Fibroblast of lung (primary cell): ENCODE measurements at places on chromosomes 5 and 9. TPM values are rescaled to one million over a fixed set of nuclear protein-coding genes. Genes with fewer than 3 reads are reported as not detected.

DNA sequence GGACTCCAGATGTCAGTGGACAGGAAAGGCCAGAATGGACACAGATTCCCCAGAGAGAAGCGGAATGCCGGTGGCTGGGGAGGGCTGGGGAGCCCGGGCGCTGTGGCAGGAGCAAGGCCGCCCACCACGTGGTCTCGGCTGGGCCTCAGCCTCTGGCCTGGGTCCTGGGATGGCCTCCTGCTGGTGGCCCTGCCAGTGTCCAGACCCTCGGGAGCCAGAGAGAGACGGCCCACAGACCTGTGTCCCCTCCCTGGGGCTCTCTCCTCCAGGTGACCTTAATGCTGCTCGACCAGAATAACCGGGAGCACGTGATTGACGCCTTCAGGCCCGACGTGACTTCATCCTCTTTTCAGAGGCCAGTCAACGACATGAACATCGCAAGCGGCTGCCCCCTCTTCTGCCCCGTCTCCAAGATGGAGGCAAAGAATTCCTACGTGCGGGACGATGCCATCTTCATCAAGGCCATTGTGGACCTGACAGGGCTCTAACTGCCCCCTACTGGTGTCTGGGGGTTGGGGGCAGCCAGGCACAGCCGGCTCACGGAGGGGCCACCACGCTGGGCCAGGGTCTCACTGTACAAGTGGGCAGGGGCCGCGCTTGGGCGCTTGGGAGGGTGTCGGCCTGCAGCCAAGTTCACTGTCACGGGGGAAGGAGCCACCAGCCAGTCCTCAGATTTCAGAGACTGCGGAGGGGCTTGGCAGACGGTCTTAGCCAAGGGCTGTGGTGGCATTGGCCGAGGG lies 19.0 kb downstream of the FBXW5 start:
- peaks cover 6% of the 10 kb centered on the region for H3K4me1 ChIP-seq
- no peak overlapping the region for H3K27ac ChIP-seq
- no peaks in the 10 kb centered on the region for H3K27me3 ChIP-seq
- H3K4me3 ChIP-seq: no peak overlapping the region
- DNase-seq: no peak

DNA sequence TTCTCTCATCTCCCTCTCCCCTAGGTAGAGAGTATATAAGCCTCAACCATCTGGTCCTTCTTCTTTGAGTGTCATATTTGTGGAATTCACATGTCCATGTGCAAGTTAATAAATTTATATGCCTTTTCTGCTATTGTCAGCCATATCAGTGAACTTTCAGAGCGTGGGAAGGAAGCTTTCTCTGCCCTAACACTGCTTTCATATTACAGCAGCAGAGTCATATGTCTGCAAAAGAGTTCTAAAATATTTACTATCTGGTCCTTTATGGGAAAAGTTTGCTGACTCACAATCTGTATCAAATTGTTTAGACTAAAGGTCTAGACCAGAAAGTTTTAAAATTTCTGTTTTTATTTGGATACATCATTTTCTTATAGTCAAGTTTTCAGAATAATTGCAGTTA lies 669.0 kb downstream of the LRRC70 start:
- no peaks in the 10 kb centered on the region for H3K36me3 ChIP-seq
- H3K27ac ChIP-seq: no peak overlapping the region
- H3K27me3 ChIP-seq: no peaks in the 10 kb centered on the region
- DNase-seq: peak; percentile 1

GRCh38 chr9:117958726-117959125 lies 254.5 kb downstream of the TLR4 start:
- H3K27me3 ChIP-seq: no peaks in the 10 kb centered on the region
- no peak overlapping the region for H3K4me3 ChIP-seq
- H3K4me1 ChIP-seq: no peaks in the 10 kb centered on the region
- no peaks in the 10 kb centered on the region for H3K36me3 ChIP-seq
- no peak for DNase-seq
- H3K27ac ChIP-seq: no peak overlapping the region

- H3K4me1 ChIP-seq: no peaks in the 10 kb centered on the region
- H3K27ac ChIP-seq: no peak overlapping the region
- H3K4me3 ChIP-seq: no peak overlapping the region
- no peaks in the 10 kb centered on the region for H3K27me3 ChIP-seq
- no peaks in the 10 kb centered on the region for H3K36me3 ChIP-seq
Observed at GRCh38 chr5:28468166-28468565, 1429.8 kb upstream of the CDH9 start.

GRCh38 chr9:105188746-105189145 lies 55.7 kb upstream of the SLC44A1 start:
- no peaks in the 10 kb centered on the region for H3K36me3 ChIP-seq
- H3K27ac ChIP-seq: no peak overlapping the region
- no peak overlapping the region for H3K4me3 ChIP-seq
- no peaks in the 10 kb centered on the region for H3K27me3 ChIP-seq

GRCh38 chr5:98935206-98935605 lies 6.4 kb upstream of the CHD1 start:
- no peak overlapping the region for H3K27ac ChIP-seq
- DNase-seq: no peak
- H3K4me1 ChIP-seq: no peaks in the 10 kb centered on the region
- H3K36me3 ChIP-seq: no peaks in the 10 kb centered on the region
- no peak overlapping the region for H3K4me3 ChIP-seq
- H3K27me3 ChIP-seq: no peaks in the 10 kb centered on the region

GRCh38 chr9:14710804-14711203 lies 11.7 kb downstream of the CER1 start:
- H3K27ac ChIP-seq: no peak overlapping the region
- no peaks in the 10 kb centered on the region for H3K4me1 ChIP-seq
- DNase-seq: peak; percentile 15

- H3K4me1 ChIP-seq: peaks cover 3% of the 10 kb centered on the region
- peak; percentile 67 for DNase-seq
- no peaks in the 10 kb centered on the region for H3K36me3 ChIP-seq
- no peak overlapping the region for H3K4me3 ChIP-seq
Observed at GRCh38 chr9:133489253-133490190, 10.6 kb upstream of the SLC2A6 start.

GRCh38 chr9:137199411-137200121 lies 975 bp downstream of the TPRN start:
- H3K27ac ChIP-seq: no peak overlapping the region
- peak overlapping the region; percentile 54 for H3K4me3 ChIP-seq
- H3K27me3 ChIP-seq: no peaks in the 10 kb centered on the region
- no peaks in the 10 kb centered on the region for H3K36me3 ChIP-seq

- no peaks in the 10 kb centered on the region for H3K4me1 ChIP-seq
- DNase-seq: peak; percentile 70
- no peak overlapping the region for H3K4me3 ChIP-seq
- H3K27ac ChIP-seq: no peak overlapping the region
Observed at GRCh38 chr9:96109680-96110351, 192.2 kb downstream of the HSD17B3 start.

- H3K27me3 ChIP-seq: no peaks in the 10 kb centered on the region
- H3K4me1 ChIP-seq: no peaks in the 10 kb centered on the region
- no peak overlapping the region for H3K4me3 ChIP-seq
- no peak for DNase-seq
- no peaks in the 10 kb centered on the region for H3K36me3 ChIP-seq
Observed at GRCh38 chr5:129724222-129724621, 23.7 kb upstream of the MINAR2 start.

DNA sequence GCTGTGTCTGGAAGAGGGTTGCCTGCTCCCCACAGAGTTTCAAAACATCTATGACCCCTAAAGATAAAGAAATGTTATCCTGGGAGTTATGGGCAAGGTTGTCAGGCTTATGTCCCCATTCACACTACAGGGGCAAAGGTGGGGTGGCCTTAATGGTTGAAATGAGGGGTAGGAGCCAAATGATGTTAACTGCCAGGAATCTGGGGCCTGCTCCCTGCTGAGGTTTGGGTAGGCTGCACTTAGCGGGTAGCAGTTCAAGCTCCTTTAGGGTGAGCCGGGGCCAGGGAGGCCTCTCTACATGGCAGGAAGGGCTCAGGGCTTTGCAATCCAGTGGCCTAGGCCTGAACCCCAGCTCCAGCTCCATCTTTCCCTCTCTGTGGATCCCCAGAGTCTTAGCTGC lies 3.0 kb downstream of the FGF18 start:
- peaks cover 2% of the 10 kb centered on the region for H3K4me1 ChIP-seq
- H3K4me3 ChIP-seq: no peak overlapping the region
- H3K36me3 ChIP-seq: no peaks in the 10 kb centered on the region
- no peak for DNase-seq

- H3K4me1 ChIP-seq: no peaks in the 10 kb centered on the region
- no peaks in the 10 kb centered on the region for H3K27me3 ChIP-seq
- no peak overlapping the region for H3K27ac ChIP-seq
- no peaks in the 10 kb centered on the region for H3K36me3 ChIP-seq
- no peak for DNase-seq
Observed at GRCh38 chr5:56145106-56145505, 88.0 kb downstream of the ANKRD55 start.

DNA sequence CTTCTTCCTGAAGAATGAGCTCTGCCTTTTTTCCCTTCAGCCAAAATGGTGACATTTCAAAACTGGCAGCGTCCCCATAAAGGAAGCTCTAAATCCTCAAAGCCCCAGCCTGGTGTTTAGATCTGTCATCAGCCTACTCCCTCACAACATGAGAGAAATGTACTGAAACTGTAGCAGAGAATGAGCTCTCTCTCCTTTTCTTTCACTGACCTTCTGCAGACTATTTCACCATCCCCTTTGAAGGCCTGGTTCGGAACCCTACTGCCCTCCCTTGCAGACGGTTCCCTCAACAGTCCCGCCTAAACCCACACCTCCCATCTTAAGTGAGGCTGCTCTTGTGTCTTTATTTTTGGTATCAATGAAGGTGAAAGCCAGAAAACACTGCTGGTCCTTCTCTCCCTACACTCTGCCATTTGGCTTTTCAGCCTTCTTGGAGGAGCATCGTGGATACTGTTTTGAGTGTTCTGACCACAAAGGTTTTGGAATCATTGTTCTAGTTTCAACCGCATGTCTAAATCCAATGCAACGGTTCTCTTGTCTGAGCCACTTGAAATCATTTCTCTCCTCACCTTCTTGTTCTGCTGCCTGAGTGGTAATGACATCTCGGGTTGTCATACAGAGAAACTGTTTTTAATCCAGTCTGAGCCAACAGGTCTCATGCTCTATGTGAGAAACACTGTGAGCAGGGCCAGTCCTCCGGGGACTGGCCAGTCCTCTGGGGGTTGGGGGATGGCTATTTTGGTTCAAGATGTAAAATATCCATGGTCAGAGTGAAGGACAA lies 39.0 kb downstream of the ITK start:
- no peak overlapping the region for H3K4me3 ChIP-seq
- no peaks in the 10 kb centered on the region for H3K4me1 ChIP-seq
- no peak overlapping the region for H3K27ac ChIP-seq
- no peaks in the 10 kb centered on the region for H3K27me3 ChIP-seq
- no peak for DNase-seq
- H3K36me3 ChIP-seq: no peaks in the 10 kb centered on the region

DNA sequence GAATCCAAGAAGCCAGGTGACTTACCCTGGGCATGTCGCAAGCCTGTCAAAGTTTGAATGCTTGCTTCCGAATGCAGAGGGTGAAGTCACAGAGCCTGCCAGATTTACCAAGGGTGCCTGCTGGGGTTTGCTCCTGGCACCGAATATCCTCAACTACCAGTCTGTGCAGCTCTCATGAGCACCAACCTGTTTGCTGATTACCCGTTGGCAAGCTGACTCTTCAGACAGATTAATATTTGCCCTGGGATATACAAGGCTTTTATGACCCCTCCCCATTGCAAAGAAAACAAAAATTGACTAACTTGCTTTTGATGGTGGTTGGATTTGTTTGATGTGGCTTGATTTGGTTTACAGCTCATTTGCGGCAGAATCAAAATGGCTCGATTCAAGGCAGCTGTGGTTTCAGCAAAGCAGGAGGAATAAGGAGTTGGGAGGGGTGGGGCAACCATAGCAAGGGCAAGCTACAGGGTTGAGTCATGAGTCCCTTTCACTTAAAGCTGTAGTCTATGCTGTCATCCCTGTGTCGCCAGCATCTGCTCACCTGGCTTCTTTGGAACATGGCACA lies 82.3 kb upstream of the AGXT2 start:
- no peaks in the 10 kb centered on the region for H3K27me3 ChIP-seq
- H3K27ac ChIP-seq: peak overlapping the region; percentile 54
- no peak overlapping the region for H3K4me3 ChIP-seq
- peaks cover 13% of the 10 kb centered on the region for H3K4me1 ChIP-seq

DNA sequence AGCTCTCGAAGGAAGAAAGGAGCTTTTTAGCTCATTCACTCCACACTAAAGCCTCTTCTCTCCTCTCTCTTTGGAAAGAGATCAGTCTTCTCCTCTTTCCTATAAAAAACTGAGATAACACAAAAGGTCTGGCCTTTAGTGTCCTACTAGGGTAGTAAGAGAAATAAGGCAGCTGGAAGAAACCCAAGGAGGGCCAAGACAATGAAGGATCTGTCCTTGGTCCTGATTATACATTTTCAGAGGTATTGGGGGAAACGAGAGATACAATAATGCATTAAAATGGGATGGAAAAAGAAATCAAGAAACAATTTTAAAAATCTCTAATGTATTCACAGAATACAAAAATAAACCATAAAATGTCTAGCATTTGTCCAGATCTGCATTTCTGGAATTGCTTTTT lies 184.0 kb downstream of the SLF1 start:
- H3K27me3 ChIP-seq: no peaks in the 10 kb centered on the region
- H3K4me3 ChIP-seq: no peak overlapping the region
- peak; percentile 10 for DNase-seq
- no peaks in the 10 kb centered on the region for H3K4me1 ChIP-seq
- H3K36me3 ChIP-seq: no peaks in the 10 kb centered on the region

- no peak for DNase-seq
- no peaks in the 10 kb centered on the region for H3K36me3 ChIP-seq
- H3K4me3 ChIP-seq: no peak overlapping the region
- no peak overlapping the region for H3K27ac ChIP-seq
- peaks cover 6% of the 10 kb centered on the region for H3K27me3 ChIP-seq
Observed at GRCh38 chr5:1354576-1354975, 9.7 kb upstream of the CLPTM1L start.

DNA sequence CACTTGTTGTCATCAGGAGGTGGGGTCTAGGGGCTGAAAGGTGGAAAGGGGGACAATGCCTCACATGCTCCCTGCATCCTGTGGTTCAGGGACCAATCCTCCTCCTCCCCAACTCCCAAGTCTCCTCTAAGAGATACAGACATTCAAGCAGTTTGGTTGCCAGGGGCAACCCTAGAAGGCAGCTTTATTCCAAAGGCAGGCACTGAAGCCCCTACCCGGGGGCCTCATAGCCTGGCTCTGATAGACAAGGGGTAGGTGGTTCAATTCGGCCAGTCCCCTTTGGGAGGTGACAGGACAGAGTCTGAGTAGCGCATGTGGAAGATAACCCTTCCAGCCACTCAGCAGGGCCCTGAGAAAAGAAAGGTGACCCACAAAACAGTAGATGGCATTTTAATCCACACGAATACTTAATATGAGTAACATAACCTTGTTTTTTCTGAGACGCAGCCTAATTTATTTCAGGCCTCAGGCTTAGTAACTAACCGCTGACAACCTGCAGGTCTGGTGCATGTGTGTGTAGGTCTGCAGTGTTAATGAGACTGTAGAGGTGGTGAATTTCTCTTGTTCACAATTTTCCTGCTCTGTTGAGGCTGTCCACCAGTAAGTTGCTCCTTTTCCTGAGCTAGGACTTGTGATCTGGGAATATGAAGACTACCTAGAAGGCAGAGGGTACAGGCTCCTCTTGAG lies 31.3 kb upstream of the HSPA9 start:
- H3K36me3 ChIP-seq: no peaks in the 10 kb centered on the region
- H3K27ac ChIP-seq: no peak overlapping the region
- peaks cover 18% of the 10 kb centered on the region for H3K27me3 ChIP-seq
- H3K4me3 ChIP-seq: no peak overlapping the region
- H3K4me1 ChIP-seq: peaks cover 2% of the 10 kb centered on the region

The WDR38 gene
- not detected in 2 replicates for total RNA-seq

The ACOT12 gene
- total RNA-seq: 0.26 and 2.0 TPM in 2 replicates

The ASPN gene
- 10.4 and 10.5 TPM in 2 replicates for total RNA-seq

The CMYA5 gene
- 4.1 and 7.8 TPM in 2 replicates for total RNA-seq

The RETREG1 gene
- 0.51 and 0.99 TPM in 2 replicates for total RNA-seq

The ANKRD18A gene
- not detected in 2 replicates for total RNA-seq

The TMC1 gene
- 0.33 TPM in 1 of 2 replicates, not detected in the other for total RNA-seq

The IRX2 gene
- 0.26 and 0.33 TPM in 2 replicates for total RNA-seq

The S1PR3 gene
- 20.5 and 23.1 TPM in 2 replicates for total RNA-seq

The HNRNPA0 gene
- 9.4 and 12.8 TPM in 2 replicates for total RNA-seq

The SRD5A1 gene
- 11.0 and 20.6 TPM in 2 replicates for total RNA-seq
